Thymus (tissue), 14 donors: ENCODE measurements at places on chromosomes 13 and 19.

DNA sequence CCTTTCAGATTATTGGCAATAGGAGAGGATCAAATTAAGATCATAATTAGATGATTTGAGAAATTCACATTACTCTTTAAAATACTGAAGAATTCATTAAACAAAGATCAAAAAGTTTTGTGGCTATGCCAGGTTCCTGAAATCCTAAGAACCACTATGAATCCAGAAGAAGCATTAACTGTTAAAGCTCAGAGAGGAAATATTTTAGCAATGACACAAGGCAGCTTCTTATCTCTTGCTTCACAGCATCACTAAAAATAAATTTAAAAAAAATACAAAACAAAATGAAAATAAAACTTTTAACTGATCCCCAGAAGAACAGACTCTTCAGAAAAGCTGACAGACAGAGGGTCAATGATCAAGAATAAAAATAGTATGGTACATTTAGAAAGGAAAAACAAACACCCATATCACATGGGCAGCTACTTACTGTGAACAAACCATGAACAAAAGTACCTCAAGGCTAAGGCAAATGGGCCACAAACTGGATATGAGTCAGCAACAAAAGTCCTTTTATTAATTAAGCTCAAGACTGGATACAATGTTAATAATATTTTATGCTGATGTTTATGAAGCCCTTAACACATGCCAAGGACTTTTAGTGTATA is 19.6 kb downstream of the RNF6 start:
- no peak for DNase-seq

GRCh38 chr13:43377149-43377548 is 353.8 kb downstream of the DNAJC15 start:
- DNase-seq: no peak

GRCh38 chr13:111659219-111659775 is 338.9 kb downstream of the TEX29 start:
- no peak for DNase-seq

DNA sequence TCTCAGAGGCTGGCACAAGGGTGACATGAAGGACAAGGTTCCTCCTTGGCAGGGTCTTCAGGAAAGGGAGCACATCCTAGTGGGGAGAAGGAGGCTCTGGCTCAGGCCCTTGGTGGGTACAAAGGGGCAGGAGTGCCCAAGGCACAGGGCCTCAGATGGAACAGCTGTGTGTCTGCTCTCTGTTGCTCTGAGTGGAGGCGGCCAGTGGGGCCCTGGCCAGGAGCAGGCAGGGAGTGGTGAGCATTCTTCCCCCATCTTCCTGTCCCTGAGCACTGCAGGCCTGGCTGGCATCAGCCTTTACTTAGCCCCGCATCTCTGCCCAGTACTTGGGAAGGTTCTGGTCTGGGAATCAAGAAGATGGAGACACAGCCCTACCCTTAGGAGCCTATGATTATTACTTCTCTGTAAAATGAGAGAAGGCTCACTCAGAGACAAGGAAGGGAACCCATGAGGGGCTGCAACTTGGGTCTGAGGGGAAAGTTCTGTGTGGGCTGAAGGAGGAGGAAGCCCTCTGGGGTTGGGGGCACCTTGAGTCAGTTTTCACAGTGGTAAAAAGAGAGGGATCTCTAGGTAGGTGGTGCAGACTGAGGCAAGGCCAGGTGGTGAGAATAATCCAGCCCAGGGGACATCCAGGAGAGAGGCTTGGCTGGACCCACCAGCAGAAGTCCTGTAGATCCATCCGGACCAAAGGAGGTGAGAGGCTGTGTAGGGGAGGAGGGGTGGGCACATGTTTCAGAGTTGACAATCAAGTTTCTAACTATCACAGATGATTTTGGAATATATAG is 173.5 kb downstream of the TSHZ3 start:
- DNase-seq: no peak

GRCh38 chr19:3980353-3981251 is 4.7 kb downstream of the EEF2 start:
- DNase-seq: no peak

GRCh38 chr13:110676595-110677587 is 29.0 kb downstream of the CARS2 start:
- DNase-seq: no peak

DNA sequence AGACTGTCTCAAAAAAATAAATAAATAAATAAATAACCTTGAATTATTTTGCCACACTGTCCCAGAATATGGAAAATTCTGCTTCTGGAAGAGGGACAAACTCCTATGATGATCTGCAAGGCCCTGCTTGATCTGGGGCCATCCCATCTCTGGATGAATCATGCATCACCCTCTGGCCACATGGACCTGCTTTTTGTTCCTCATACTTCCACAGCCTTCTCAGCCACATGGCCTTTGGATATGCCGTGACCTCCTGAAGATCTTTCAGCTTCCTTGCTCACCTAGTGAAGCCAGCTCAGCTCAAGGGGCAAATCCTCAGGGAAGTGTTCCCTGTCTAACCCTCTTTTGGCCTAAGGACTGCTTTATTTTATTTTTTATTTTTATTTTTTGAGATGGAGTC is 10.3 kb downstream of the IER2 start:
- DNase-seq: no peak

- no peak for DNase-seq
These were observed 330.7 kb downstream of the PCDH20 start for GRCh38 chr13:61084988-61085387.

- no peak for DNase-seq
These were observed 1198.5 kb downstream of the EFNB2 start for GRCh38 chr13:105336706-105337576.

- DNase-seq: no peak
These were observed 10.5 kb downstream of the ZNF112 start for GRCh38 chr19:44345959-44346358.

DNA sequence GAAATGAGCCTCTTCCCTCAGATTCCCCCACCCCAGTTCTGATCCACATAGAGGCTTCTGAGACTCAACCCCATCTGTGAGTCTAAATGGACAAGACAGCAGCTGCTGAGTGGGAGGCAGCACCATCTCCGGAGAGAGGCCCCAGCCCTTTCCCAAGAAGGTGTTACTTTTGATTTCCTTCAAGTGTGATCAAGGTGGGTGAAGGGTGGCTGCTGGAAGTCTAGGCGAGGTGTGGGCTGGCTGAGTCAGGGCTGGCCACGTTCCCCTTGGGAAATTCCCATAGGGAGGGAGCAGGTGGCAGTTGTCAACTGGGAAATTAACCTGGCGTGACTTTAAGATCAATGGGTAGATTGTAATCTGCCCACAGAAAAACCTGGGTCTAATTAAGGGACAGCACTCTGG is 148.0 kb downstream of the FOXO1 start:
- DNase-seq: no peak

- DNase-seq: no peak
These were observed 809.6 kb downstream of the EFNB2 start for GRCh38 chr13:105725887-105726286.

DNA sequence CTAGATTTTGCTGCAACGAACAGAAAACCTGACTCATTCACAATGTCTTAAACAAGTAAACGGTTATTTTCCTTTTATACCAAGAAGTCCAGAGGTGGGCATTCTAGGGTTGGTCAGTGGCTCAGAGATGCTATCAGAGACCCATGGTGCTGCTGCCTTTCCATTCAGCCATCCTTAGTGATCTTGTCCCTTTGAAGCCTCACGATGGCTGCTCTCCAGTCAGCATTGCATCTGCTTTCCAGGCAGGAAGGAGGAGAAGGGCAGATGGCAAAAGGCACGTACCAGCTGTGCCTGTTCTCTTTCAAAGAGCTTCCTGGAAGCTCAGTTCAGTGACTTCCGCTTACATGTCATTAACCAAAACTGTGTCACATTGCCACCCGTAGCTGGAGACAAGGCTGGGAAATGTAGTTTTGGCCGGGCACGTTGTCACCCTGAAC is 30.1 kb downstream of the WDFY2 start:
- peak; percentile 85 for DNase-seq

DNA sequence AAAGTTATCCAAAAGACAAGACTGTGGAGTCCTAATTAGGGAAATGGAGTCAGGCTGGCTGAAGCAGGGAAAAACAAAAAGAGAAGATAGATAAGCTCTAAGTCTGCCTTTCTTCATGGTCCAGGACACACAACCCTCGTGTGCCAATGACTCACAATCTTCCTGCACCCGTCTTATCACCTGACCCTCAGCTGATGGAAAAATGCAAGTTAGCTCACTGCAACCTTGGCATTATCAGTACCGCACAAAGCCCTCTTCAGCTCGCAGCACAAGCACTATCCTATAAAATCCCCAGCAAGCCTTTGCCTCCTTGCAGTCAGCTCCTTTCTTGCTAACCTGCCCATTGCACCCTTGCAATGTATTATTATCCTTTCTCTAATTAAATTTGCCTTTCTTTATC is 4.3 kb downstream of the OR7A5 start:
- DNase-seq: no peak

DNA sequence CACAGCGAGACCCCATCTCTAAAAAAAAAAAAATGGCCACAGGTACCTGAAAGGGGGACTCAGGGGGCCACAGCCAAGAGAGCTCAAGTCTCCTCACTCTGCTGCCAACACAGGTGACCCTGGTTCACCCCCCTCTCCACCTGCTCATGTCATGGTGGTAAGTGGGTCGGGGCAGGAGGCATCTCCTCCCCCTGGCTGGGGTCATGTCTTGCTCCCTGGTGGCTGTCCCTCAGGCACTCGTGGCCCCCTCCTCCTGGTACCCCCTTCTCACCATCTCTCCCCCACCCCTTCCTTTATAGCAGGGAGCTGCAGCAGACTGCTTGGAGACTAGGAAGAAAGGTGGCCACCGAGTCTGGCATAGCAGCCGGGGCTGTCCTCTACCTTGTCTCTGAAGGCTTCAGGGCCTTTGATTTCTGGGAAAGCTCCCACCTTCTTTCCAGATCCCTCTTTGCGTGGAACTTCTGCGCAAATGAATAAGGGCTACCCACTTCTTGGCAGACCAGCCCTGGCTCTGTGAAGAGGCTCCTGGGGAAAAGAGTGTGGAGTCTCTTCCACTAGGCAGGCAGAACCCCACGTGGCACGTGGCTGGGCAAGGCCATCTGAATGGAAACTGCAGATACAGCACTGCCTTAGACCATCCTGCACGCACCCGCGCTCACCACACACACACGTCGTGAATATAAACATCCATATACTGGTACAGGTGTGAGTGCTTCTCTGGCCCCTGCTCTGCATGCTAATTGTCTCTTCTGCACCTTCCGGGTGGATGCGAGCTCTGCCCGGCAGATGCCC is 20.1 kb upstream of the MIER2 start:
- DNase-seq: no peak

GRCh38 chr13:105665284-105665683 is 870.2 kb downstream of the EFNB2 start:
- no peak for DNase-seq

DNA sequence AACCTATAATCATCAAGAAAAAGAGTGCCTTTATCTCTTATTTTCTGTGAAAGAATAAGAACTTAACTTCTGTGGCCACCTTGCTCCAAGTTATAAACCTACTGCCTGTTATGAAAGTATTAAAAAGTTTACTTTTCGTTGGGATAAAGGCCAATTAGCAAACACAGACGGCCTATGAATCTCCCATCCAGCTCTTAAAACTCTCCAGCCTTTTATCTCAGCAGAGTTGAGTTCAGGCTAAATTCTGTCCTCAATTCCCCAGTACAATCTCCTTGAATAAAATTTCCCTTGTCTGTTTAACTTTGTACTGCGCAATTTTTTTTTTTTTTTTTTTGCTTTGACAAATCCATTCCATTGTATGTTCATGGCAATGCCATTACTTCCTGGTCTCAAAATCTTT is 1058.4 kb downstream of the SLITRK5 start:
- DNase-seq: no peak

DNA sequence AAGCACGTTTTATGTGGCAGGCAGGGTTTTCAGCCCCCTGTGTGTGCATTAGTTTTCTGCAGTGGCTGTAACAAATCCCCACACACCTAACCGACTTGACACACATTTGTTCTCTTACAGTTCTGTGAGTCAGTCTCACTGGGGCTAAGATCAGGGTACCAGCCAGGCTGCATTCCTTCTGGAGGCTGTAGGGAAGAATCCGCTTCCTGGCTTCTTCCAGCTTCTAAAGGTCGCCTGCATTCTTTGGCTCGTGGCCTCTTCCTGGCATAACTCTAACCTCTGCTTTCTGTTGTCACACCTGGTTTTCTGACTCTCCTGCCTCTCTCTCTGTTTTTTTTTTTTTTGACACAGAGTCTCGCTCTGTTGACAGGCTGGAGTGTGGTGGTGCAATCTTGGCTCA is 6.4 kb downstream of the ELSPBP1 start:
- no peak for DNase-seq

DNA sequence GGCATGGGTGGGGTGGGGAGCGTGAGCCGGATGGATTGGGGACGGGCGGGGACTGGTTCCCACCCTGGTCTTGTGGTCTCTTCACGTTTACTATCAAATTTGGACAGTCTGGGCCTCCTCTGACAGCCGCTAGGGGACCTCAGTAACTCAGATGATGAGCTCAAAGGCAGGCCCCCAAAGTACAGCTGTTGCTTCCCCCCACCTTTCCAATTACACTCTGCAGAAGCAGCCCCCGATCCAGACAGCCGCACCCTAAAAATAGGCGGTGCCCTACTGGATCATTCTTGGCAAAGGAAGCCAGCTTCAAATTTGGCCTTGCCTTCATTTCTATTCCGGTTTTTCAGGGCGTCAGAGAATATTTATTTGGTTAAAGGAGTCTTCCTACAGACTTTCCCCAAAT is 1.9 kb upstream of the FOXO1 start:
- no peak for DNase-seq

GRCh38 chr13:28582225-28582891 is 76.6 kb upstream of the POMP start:
- no peak for DNase-seq

GRCh38 chr13:22061371-22061805 is 390.5 kb downstream of the FGF9 start:
- DNase-seq: no peak

- DNase-seq: no peak
These were observed 39.2 kb downstream of the MYH14 start for GRCh38 chr19:50242581-50242980.

- DNase-seq: no peak
These were observed 237.6 kb downstream of the DNAJC15 start for GRCh38 chr13:43260999-43261398.

- no peak for DNase-seq
These were observed 5.8 kb downstream of the TM9SF2 start for GRCh38 chr13:99507054-99507453.

- DNase-seq: no peak
These were observed 277.5 kb downstream of the NHLRC3 start for GRCh38 chr13:39315796-39316195.

- no peak for DNase-seq
These were observed 23.1 kb upstream of the COG3 start for GRCh38 chr13:45441633-45442032.

DNA sequence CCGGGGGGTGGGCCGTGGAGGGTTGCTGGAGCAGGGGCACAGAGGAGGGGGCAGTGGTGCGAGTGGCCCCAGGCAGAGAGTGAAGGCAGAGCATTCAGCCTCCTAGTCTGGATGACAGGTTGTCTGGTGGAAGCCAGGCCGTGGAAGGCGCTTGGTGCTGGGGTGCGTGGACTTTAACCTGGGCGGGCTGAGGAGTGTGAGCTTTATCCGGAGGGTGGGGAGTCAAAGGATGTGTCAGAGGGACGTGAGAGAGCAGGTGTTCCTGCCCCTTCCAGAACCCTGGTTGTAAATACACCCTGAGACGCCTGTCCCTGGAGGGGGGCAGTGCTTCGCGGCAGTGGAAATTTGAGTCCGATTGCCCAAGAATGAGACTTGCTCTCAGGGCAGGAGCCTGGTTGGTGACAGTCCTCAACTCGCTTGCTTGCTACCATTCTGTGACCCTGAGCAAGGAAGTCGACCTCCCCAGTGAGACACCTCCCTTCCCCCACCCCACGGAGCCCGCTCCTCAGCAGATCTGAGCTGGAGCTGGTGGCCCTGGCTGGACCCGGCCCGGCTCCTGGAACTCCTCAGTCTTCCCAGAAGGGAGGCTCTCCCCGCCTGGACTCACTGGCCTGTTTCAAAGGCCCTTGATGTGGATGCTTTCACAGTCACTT is 2.3 kb downstream of the SPPL2B start:
- DNase-seq: no peak
